ENCODE measurements at places on chromosomes 1 and 21.

DNA sequence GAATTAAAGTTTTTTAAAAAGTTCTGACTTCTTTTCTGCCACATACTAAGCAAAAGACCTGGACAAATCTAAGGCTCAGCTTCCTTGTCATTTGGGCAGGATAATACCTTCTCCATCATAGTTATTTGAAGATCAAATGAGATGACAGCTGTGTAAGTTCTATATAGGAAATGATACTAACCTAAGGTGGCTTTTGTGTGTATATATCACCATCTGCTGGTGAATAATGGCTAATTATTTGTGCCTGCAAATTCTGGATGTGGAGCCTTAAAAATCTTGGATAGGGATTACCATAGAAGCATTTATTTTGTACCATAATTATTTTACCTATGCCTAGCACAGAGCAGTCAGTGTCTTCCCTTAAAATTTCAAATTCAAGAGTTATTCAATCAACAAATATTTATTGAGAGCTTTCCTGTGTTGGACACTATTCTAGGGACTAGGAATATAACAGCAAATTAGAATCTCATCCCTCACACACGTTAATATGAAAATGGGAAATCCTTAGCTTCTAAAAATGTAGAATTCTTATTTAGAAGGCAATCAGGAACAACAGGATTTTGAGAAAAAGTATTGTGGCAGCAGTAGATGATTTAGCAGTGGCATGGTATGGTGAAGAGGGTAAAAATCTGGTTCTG lies 89.8 kb downstream of the TMEM200B start:
- peak; percentile 6 for DNase-seq

DNA sequence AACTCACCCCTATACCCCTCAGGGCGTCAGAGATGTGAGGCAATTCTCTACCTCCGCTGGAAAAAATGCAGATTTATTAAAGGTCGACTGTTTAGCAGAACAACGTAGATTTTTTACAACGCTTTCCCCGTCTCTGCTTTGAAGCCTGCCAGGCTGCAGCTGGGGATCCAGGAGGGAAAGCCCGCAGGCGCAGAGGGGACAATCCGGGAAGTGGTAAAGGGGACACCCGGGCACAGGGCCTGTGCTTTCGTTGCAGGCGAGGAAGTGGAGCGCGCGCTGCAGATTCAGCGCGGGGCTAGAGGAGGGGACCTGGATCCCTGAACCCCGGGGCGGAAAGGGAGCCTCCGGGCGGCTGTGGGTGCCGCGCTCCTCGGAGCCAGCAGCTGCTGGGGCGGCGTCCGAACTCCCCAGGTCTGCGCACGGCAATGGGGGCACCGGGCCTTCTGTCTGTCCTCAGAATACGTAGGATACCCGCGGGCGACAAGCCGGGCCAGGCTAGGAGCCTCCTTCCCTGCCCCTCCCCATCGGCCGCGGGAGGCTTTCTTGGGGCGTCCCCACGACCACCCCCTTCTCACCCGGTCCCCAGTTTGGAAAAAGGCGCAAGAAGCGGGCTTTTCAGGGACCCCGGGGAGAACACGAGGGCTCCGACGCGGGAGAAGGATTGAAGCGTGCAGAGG lies 5.5 kb downstream of the SIM2 start:
- DNase-seq: no peak

GRCh38 chr1:100485855-100486258 lies 52.1 kb upstream of the GPR88 start:
- DNase-seq: no peak

- DNase-seq: no peak
These were observed 4.3 kb downstream of the PEA15 start for GRCh38 chr1:160209321-160210046.

GRCh38 chr1:89945852-89946476 lies 48.9 kb upstream of the ZNF326 start:
- no peak for DNase-seq

- DNase-seq: peak; percentile 8
These were observed 11.7 kb upstream of the IGSF3 start for GRCh38 chr1:116679091-116679827.

- DNase-seq: no peak
These were observed 8.0 kb upstream of the SVBP start for GRCh38 chr1:42825036-42825851.

GRCh38 chr1:30241681-30242080 lies 481.7 kb downstream of the MATN1 start:
- DNase-seq: no peak

DNA sequence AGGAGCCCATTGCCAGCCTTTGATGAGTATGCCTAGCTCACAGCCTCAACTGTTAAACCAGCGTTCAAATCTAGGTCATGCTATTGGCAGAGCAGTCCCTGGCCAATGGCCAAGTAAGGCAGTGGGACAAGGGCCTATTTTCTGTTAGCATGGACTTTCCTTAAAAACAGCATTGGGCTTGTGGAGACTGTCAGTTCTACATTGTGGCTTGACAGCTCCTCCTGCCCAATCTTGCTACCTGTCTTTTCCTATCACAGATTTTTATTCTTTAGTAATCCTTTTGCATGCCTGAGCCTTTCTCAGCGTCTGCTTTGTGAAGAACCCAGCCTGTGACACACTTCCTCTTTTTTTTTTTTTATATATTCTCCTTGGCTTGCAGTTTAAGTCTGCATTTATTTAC lies 56.4 kb downstream of the DIP2A start:
- no peak for DNase-seq

- DNase-seq: no peak
These were observed at the start of gene EPHA2 for GRCh38 chr1:16155537-16156410. Gene EPHA2 (minus strand): TSS chr1:16156069. CDS start chr1:16155932, 137 bp downstream.

DNA sequence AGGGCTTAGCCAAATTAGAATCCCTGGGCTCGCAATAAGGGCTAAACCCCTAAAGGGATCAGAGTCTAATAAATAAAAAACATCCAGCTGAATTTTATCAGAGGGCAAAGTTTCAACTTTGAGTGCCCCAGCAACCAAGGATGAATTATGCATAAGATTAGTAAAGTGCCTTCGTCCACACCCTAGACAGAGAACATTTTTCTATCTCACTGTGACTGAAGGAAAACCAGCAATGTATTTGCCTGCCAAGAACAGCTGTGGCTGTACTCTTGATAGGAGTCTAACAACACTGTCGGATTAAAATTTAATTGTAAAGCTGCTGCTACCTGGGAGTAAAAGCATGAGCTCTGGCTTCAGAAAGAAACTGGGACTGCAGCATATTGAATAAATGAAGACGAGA lies 23.3 kb downstream of the WNT2B start:
- DNase-seq: no peak

DNA sequence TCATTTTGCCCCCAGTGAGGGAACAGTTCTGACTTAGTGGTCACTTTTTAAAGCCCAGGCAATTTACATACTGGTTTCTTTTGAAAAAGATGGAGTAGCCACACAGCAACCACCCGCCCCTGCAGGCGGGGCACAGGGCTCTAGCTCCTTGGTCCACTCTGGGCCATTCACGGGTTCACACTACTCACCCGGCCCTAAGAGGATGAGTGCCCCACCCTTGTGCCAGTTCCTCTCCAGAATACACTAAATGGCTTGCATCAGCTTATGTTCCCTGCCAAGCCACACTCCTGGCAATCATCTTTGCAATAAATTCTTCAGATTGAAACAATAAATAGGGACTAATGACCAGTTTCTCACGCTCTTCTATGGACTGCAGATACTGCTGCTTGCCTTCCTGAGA lies 15.7 kb upstream of the ATP13A2 start:
- DNase-seq: no peak

DNA sequence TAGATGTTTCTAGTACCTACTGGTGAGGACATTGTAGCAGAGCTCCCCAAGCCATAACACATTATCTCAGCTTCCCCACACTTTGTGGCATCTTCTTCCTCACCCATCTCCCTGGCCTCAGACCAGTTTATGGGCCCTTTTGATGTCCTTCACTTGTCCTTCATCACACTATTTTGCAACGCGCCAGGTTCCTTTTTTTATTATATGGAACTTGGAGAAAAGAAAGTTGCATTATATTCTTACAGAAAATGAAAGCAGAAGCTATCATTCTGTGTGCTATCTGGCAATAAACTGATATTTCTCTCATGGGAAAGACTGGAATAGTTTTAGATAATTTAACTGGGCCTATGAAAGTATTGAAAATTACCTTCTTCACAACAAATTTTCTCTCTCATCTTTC lies 196.9 kb upstream of the ETV3 start:
- DNase-seq: no peak

- no peak for DNase-seq
These were observed 20.4 kb upstream of the ANGPTL7 start for GRCh38 chr1:11168731-11169130.

GRCh38 chr1:98417820-98418219 lies 243.7 kb upstream of the SNX7 start:
- no peak for DNase-seq

- DNase-seq: no peak
These were observed 513.0 kb downstream of the PTPRC start for GRCh38 chr1:199151634-199152425.

DNA sequence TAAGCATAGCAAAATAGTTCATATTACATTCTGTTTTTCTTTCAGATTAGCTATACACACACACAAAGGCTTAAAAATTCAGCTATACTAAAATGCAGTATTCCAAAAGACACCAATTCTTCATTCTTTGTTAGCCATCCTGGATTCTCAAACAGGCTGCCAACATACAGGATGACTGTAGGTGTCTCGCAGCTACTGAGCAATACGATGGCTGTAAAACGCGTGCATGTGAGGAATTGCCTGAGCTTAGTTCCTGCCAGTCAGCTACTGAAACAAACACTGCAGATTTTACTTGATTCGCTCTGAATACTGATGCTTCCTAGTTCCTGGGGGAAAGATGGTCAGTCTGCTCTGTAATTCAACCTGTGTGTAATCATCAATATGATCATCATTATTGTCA lies 24.7 kb upstream of the HMGN1 start:
- no peak for DNase-seq

DNA sequence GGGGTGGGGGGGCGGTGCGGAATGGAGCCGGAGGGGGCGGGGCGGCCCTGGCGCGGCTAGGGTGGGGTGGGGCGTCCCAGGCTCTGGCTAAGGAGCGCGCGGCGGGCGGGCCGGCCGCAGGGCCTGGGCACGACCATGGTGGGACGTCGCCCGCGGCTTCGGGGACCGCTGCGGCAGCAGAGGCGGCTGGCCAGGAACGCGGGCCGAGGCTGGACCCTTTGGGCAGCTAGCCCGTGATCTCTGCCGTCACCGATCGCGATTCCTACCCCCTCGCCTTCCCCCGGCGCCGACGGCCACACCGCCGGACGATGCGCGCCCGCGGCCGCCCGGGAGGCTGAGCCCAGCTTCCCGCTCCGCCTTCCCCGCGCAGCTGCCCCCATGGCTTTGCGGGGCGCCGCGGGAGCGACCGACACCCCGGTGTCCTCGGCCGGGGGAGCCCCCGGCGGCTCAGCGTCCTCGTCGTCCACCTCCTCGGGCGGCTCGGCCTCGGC lies at the start of gene MAP3K21:
Gene MAP3K21, plus strand, starts transcription at position 74 of the 491 bp plus-strand sequence. Its CDS starts 305 bp downstream, at position 379.
- no peak for DNase-seq

DNA sequence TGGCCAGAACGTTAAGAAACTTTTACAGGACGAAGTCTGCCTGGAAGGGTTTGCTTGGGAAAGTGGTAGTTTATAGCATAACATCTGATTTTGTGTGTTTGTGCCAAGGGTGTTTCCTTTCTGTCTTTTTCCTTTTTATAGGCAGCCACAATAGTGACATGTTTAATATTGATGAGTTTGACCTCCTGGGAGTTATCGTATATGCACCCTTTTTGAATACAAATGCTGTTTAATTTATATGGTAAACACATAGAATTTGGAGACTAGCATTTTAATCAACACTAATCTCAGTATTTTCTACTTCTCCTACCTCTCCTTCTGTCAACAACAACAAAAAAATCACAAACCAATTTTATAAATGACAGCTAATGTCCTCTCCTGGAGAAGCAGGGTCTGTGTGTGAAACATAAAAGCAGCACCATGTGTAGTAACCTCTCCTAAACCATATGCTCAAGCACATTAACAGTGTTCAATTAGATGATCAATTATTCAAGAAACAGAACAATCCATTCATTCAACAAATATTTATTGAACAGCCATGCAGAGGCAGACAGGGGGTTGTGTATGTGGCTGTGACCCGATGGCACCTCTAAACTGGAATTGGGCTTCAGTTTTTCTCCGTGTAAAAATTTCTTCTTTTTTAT lies 604 bp upstream of the FMN2 start:
- no peak for DNase-seq

DNA sequence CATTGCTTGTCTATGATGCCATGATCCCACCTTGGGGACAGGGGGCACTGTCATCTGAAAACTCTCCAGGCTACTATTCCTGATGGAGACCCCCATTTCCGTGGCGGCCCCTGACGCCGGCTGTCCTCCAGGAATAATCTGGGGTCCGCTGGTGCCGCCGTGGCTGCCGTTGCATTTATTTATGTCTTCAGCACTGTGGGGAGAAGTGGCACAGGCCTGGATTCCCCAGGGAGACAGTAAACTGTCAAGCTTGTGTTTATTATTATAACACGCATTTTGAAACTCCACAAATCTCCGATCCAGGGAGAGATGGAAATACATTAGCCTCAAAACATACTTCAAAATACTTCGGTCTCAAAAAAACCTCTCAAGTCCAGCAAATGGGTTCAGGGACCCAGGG lies 126.9 kb upstream of the C1orf174 start:
- DNase-seq: no peak

Data from NCI-H1930 (cell line).